Stimulated activated CD8-positive, alpha-beta memory T cell treated with anti-CD3 and anti-CD28 coated beads, Interleukin-2, amount 100 ng/mL, for 1 hour (primary cell): ENCODE measurements at places on chromosomes 1 and 21.

GRCh38 chr1:237562242-237562823, 328.4 kb downstream of the ZP4 start:
- DNase-seq = no peak

- no peak for DNase-seq
Observed at GRCh38 chr1:83023212-83023611, 975.7 kb downstream of the TTLL7 start.

- no peak for DNase-seq
Observed at GRCh38 chr1:94104776-94105580, 16.0 kb downstream of the ABCA4 start.

DNA sequence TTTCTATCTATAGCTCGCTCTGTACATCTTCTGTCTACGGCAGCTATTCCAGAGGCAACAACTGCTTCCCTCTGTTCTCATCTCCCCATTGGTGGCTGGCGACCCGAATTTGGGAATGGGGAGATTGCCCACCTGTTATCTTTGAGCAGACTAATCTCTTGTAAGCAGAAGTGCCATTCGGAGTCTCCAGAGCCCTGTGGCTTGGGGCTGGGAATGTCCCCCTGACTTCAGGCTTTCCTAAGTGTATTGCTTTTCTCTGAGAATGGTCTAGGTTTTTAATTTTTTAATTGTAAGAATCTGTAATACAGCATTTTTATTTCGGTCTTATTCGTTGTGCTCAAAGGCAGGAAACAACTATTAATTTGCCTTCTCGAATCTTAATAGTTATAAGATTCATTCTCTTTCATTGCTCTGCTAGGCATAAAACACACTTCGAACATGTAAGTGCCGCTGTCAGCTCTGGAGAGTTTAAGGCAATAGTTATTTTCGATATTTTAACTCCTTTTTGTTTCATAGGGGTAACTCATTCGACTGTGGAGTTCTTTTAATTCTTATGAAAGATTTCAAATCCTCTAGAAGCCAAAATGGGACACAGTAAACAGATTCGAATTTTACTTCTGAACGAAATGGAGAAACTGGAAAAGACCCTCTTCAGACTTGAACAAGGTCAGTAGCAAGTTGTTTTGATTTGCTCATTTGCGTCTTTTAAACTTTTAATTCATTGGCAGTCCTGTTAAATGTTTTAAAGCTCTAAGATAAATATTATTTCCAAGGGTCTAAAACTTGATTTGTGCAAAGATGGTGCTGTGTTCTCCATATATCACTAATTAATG, 514 bp downstream of the AGL start:
- no peak for DNase-seq

DNA sequence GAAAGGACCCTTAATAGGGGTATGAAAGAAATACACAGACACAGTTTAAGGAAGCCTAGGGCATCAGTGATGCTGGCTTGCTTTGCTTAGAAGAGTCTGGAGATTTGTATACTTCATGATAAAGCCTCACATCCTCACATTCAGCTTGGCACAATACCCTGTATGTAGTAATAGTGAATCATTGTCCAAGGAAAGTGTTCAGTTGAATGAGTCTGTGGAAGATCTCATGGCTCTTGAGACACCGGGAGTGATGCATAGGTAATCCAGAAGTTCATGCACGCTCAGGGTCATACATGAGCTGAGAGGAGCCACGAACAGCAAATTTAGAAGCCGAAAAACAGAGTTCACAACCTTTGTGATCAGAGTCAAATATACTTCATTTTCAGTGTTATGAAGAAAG, 537.2 kb upstream of the TMPRSS15 start:
- DNase-seq = no peak

DNA sequence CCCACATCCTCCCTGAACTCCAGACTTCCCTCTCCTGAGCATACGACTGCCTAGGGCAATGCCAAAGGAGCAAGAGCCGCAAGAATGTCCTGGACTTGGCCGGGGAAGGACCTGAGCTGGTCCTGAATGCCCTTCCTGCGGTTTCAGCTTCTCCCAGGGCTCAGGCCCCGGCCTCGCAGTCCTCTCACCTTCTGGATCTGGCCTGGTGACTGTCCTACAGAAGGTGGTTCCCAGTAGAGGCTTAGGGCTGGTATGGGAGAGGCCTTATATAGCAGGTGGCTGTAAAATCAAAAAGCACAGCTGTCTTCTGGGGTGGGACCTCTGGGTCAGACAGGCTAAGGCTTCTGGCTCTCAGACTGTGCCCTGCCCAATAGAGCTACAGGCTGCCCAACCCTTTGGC, at the start of gene LYPD8:
LYPD8 (minus strand) TSS at position 243 of the 400 bp plus-strand sequence. CDS start 4,678 bp downstream, outside the sequence.
- no peak for DNase-seq

DNA sequence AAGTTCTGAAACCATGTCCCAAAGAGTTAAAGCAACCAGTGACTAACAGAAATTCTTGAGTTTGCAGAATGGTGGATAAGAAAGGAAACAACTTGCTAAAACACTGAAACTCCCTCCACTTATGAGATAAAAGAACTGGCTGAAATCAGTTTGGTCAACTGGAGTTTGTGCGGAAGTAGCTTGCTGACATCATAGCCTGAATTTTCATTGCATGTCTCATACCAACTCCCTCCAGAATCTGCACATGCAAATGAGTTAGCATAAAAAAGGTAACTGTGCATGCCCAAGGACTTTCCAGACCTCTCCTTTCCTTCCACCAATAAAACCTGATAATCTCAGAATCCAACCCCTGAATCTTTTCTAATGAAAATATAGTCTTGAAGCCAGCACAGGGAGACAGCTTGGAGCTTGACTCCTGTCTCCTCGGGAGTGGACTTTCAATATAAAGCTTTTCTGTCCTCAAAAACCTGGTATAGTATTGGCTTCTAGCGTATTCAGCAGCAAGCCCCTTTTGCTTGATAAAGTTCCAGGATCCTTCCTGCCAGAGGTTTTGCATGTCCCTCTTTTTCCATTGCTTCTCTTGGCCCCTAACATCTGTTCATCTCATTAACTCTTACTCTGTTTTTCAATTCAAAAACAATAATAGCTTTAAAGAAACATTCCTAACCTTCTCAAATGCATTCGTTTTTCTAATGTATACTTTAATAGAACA, 785.8 kb upstream of the ADGRL4 start:
- DNase-seq = no peak

DNA sequence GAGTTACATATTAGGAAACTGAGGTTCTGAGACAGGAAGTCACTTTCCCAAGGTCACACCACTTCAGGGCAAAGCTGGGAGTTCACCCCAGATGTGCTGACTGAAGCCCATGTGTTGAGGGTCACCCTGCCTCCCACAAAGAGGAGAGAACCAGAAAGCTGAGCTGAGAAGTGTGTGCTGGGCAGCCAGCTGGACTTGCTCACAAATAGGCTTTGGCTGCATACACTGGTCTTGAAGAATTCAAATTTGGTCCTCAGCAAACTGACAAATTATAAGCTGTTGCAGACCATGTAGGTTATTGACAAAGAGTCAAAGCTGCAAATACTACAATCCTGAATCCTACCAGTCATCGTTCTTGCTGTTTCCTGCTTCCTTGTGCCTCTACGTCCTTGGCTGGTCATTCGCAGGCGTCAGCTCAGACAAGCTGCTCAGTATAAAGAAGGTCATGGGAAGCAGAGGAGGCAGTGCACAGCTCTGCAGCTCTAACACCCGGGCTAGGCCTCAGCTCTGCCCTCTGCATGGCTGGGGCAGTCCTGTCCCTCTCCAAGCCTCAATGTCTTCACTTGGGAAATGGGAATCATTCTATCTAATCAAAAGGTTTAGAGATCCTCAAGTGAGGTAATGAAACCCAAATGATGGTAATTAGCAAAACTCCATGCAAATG, 40.0 kb downstream of the CDCP2 start:
- no peak for DNase-seq

DNA sequence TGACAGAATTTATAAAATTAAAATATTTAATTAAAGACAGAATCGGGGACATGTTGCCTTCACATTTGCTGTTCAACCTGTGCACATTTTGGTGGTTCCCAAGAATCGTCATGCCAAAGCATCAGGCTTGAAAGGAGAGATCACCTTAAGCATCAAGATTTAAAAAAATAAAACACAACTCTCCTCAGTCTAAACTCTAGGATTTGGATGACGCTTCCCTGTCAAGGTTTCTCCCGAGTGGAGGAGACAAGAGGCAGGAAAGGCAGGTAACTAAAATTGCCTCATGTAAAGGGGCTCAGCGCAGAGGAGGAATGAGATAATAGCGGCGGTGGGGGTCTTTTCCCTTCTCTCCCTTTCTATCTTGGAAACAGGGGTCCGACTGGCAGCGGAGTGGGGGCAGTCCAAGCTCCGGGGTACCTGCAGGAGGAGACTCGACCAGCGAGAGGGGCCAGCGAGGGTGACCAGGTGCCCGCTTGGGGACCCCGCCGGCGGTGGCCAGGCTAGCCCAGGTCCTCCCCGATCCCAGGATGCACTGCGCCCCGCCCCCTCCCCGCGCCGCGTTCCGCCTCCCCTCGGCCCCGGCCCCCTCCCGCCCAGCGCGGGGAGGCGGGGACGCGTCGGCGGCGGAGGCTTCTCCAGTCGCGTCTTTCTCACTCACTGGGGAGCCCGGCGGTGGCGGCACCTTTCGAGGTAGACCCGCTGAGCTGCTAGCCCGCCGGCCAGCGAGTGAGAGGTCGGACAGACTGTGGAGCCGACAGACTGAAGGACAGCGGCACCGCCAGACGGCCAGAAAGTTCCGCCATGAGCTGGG, at the start of gene FNBP1L:
FNBP1L (plus strand) TSS at position 638 of the 811 bp plus-strand sequence; CDS start at position 802, 164 bp downstream.
- DNase-seq = peak; percentile 7

DNA sequence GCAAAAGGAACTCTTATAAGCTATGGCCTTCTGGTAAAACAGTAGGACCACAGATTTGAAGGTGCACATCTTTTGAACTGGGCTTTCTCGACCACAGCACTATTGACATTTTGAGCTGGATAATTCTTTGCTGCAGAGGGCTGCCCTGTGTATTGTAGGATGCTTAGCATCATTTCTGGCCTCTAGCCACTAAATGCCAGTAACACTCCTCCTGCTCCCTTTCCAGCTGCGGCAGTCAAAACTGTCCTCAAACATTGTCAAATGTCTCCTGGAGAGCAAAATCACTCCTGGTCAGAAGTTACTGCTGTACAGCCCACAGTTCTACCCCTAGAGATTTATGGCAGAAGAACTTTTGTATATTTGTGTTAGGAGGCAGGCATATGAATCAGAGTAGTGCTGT, 836.7 kb downstream of the PLA2G4A start:
- no peak for DNase-seq

DNA sequence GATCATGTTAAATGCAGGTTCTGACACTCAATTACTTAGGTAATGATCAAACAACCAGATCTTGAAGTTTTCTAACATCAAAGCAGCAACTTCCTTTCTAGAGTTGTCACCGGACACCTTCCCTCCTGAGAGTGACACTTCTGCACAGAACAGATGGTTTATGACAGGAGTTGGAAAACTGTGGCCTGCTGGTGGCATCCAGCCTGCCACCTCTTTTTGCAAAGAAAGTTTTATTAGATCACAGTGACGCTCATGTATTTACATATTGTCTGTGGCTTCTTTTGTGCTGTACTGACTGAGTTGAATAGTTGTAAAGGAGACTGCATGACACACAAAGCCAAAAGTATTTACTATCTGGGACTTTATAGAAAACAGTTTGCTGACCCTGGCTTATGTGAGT, 28.3 kb downstream of the DDR2 start:
- DNase-seq = no peak

DNA sequence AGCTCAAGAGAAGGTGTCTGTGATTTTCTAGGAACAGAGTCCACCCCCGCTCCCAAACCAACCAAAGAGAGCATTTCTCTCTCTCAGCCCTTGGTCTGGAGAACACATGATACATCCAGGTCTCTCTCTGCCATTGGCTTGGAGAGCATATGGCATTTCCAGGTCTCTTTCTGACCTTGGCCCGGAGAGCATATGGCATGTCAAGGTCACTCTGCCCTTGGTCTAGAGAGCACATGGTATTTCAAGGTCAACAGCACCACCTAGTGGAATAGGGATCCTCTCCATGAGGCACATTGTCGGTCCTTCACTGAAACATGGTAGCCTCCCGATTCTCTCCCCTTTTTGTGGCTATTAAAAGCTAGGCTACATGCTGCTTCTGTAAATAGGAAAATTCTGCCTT, 437.7 kb upstream of the OLFM3 start:
- no peak for DNase-seq

GRCh38 chr1:94039514-94039870, 81.5 kb downstream of the ABCA4 start:
- peak; percentile 31 for DNase-seq

DNA sequence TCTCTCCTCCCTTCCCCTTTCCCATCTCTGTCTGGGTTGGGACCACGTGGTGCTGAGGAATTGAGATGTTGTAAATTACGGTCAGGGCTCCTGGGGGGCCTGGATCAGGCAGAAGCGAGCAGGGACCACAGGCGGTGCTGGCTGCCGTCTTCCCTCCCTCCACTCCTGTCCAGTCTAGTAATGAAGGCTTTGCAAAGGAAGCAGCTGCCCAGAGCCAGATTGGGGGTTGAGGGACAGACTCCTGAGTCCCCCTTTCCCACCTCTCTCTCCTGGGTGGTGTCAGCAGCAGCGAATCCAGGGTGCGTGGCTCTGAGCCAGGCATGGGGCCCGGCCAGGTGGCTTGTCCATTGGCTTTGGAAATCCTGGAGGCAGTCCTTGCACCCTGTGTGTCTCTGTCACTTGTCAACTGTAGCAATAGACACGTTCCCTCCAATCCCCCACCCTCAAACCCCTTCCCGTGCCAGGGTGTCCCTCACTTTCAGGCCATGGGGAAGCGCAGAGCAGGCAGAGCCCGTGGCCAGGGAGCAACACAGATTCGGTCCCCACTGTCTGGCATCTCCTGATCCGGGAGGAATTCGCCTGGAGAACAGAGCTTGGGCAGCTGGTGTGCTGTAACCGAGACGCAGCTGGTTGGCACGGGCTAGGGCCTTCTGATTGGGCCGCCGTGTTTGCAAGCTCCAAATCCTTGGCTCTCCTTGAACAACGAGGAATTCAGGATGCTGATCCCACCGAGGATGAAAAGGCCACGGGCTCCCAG, 64.8 kb upstream of the WNT4 start:
- DNase-seq = no peak

- no peak for DNase-seq
Observed at GRCh38 chr1:62238507-62238906, 43.9 kb downstream of the L1TD1 start.

GRCh38 chr1:164433141-164433817, 125.7 kb upstream of the PBX1 start:
- DNase-seq = no peak

GRCh38 chr1:15761366-15762128, 3.0 kb downstream of the FBLIM1 start:
- DNase-seq = no peak

DNA sequence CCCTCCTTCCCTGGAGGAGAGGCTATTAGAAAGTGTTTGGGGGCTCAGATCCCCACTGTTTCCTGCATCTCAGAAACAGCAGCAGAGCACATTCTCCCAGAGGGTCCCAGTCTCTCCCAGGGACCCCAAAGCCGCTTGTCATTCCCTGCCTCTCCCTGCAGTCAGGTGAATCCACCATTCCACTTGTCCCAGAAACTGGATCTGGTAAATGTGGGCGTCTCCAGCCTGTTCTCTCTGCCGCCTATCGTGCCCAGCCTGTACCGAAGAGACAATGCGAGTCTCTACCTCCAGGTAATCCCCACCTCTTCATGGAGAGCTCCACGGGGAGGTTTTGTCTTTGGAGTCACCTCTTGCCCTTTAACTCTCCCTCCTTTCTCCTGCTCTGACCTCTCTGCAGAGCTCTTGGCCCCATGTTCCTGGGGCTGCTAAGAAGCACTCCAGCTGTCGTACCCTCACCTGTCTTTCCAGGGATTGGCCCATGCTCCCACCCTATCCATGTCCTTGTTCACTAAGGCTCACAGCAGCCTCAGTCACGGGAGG, 26.9 kb downstream of the INAVA start:
- no peak for DNase-seq

GRCh38 chr1:30762152-30762929, 4.8 kb upstream of the LAPTM5 start:
- DNase-seq = no peak
